Right atrium auricular region (tissue), 2 donors: ENCODE measurements at places on chromosomes 7 and 10. TPM values are rescaled to one million over a fixed set of nuclear protein-coding genes. Genes with fewer than 3 reads are reported as not detected.

DNA sequence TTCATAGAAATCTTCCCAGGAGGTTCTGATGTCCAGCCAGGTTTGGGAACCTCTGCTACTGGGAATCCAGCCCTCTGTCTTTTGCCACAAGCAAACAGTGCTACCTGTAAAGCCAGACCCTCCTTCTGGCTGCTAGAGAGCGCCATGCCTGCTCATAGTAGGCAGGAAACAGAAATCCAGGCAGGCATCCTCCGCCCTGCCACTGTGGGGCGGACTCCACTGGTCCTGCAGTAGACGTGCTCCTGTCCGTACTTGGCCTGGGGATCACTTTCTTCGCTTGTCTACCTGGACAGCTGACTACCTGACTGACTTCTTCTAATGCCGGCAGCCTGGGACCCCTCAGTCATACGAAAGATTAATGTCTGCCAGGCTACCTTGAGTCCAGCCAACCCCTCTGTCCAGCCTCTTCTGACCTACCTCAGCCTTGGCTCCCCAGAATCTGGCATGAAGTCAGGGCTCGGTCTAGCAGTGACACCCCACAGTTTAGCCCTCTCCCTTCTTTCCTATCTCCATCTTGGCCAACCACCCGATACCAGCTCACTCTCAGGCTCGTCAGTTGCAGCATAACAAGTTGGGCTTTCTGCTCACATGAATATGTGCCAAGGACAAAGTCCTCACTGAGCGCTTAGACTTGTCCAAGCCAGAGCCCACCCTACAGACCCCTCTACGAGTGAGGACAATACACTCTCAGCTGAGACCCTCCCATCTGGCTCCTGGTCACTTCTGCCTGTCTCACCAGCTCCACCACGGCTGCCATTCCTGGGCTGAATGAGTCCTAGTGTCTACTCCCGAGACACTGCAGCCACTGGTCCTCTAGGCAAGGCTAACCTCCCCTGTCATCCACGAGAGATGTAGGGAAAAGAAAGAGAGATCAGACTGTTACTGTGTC lies 43.9 kb upstream of the OPALIN start:
- no peak for DNase-seq
- H3K36me3 ChIP-seq: no peaks in the 10 kb centered on the region
- H3K4me3 ChIP-seq: no peak overlapping the region
- H3K27me3 ChIP-seq: no peaks in the 10 kb centered on the region
- H3K27ac ChIP-seq: no peak overlapping the region

DNA sequence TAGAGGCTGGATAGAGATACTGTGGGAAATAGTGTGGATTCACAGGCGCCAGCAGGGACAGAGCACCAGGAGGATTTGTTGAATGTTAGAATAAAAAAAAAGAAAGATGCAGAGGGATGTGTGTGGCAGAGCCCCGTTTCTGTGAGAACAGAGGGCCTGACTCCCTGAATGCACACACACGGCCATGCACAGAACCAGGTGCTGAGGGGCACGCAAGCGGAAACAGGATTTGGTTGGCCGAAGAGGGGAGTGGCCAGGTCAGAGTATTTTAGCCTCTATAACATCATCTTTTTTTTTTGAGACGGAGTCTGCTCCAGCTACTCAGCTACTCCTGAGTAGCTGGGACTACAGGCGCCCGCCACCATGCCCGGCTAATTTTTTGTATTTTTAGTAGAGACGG lies 21.9 kb downstream of the IQCE start:
- no peak overlapping the region for H3K4me3 ChIP-seq
- H3K27me3 ChIP-seq: no peaks in the 10 kb centered on the region
- no peak for DNase-seq
- peaks cover 20% of the 10 kb centered on the region for H3K36me3 ChIP-seq
- no peak overlapping the region for H3K27ac ChIP-seq

GRCh38 chr10:126235091-126235978 lies 152.9 kb downstream of the ADAM12 start:
- H3K27me3 ChIP-seq: no peaks in the 10 kb centered on the region
- no peaks in the 10 kb centered on the region for H3K36me3 ChIP-seq
- H3K4me3 ChIP-seq: no peak overlapping the region
- no peak overlapping the region for H3K27ac ChIP-seq

- H3K27ac ChIP-seq: no peak overlapping the region
- H3K27me3 ChIP-seq: no peaks in the 10 kb centered on the region
- no peaks in the 10 kb centered on the region for H3K36me3 ChIP-seq
These were observed 29.8 kb downstream of the NPY start for GRCh38 chr7:24313777-24314176.

DNA sequence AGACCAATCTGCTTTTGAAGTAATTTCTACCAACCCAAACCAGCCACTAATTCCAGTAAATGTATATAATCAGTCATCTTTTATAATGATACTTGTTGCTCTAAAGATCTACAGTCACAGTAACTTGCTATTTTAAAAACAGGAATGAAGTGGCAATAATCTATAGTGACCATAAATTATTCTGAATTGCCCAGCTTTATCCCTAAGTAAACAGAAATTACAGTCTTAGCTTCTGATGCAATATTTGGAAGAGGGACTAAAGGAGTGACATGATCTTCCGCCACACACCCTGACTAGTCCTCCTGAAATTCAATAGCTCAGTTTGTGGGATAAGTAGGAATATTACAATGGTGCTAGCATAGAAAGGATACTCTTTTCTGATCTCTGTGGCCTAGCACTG lies 96.1 kb downstream of the ATE1 start:
- H3K27me3 ChIP-seq: no peaks in the 10 kb centered on the region
- no peaks in the 10 kb centered on the region for H3K4me1 ChIP-seq
- no peak for DNase-seq
- H3K36me3 ChIP-seq: peaks cover 27% of the 10 kb centered on the region

- H3K27me3 ChIP-seq: no peaks in the 10 kb centered on the region
- H3K27ac ChIP-seq: peak overlapping the region; percentile 15
- peak; percentile 64 for DNase-seq
These were observed 76.8 kb downstream of the TPST1 start for GRCh38 chr7:66281678-66282590.

DNA sequence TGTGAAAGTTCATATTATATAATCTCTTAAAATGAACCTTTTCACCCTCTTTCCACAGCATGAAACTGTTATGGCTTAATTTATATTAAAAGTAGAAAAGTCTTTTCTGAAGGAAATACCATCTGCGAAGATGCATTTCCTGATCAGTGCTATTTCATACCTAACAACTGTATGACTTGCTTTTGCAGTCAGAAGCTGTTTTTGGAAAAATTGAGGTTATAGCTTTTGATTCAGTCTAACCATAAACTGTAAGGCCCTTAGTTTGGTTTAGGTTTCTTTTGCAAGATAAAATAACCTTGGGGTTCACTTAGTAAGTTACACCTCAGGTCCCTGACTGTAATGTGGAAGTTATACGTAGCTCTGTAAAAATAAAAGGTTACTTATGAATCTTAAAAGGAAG lies 22.7 kb upstream of the PARP12 start:
- no peak for DNase-seq
- no peak overlapping the region for H3K27ac ChIP-seq
- peaks cover 15% of the 10 kb centered on the region for H3K36me3 ChIP-seq

DNA sequence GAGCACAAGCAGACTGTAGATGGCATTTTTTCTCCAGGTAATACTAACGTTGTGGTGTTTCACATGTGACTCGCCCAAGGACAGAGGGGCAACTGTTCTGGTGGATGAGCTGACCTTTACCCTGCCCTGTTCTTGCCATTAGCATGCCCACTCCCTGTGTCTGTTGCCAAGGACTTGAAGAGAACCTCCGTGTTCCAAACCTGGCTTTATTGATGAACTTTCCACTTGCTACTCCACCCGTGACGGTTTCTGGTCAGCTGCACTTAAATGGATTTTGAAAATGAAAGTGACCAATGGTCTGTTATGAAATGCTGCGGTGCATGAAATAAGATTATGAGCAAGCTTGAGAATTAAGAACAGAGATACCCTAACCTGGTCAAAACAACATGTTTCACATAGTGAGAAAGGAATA lies 30.4 kb downstream of the LRRC4 start:
- no peak for DNase-seq
- no peaks in the 10 kb centered on the region for H3K36me3 ChIP-seq
- no peaks in the 10 kb centered on the region for H3K27me3 ChIP-seq
- H3K27ac ChIP-seq: no peak overlapping the region
- H3K4me3 ChIP-seq: no peak overlapping the region

GRCh38 chr10:59212301-59212798 lies 35.9 kb downstream of the PHYHIPL start:
- no peaks in the 10 kb centered on the region for H3K27me3 ChIP-seq
- DNase-seq: no peak
- no peaks in the 10 kb centered on the region for H3K36me3 ChIP-seq
- H3K4me1 ChIP-seq: no peaks in the 10 kb centered on the region

GRCh38 chr10:44177610-44178009 lies 207.3 kb downstream of the CXCL12 start:
- no peaks in the 10 kb centered on the region for H3K27me3 ChIP-seq
- H3K36me3 ChIP-seq: no peaks in the 10 kb centered on the region
- no peak overlapping the region for H3K4me3 ChIP-seq
- H3K4me1 ChIP-seq: peaks cover 15% of the 10 kb centered on the region

- peak overlapping the region; percentile 56 for H3K27ac ChIP-seq
- peak; percentile 83 for DNase-seq
- peak overlapping the region; percentile 56 for H3K4me3 ChIP-seq
- H3K27me3 ChIP-seq: no peaks in the 10 kb centered on the region
These were observed 837 bp upstream of the IGFBP3 start for GRCh38 chr7:45921699-45922519.

DNA sequence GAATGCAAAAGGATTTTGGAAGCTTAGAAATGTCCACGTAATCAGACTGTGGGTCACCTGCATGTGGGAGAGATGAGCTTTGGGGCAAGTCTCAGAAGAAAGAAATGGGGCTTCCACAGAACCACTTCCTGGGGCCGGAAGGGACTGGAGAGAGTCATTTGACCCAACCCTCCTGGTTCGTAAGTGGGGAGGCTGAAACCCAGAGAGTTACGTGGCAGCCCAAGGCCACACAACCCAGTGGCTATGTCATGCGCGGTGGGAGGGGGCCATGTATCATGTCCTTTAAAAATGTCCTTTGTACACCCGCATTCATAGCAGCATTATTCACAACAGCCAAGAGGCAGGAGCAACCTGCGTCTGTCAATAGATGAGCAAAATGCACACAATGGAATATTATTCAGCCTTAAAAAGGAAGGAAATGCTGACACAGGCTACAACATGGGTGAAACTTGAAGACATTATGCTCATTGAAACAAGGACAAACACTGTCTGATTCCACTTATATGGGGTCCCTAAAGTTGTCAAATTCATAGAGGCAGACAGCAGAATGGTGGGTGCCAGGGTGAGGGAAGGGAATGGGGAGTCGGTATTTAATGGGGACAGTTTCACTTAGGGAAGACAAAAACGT lies 15.1 kb downstream of the CAMK2B start:
- H3K27ac ChIP-seq: peak overlapping the region; percentile 97
- H3K4me3 ChIP-seq: peak overlapping the region; percentile 46
- no peaks in the 10 kb centered on the region for H3K4me1 ChIP-seq

GRCh38 chr7:50921114-50921813 lies 138.6 kb upstream of the GRB10 start:
- DNase-seq: no peak
- no peaks in the 10 kb centered on the region for H3K36me3 ChIP-seq
- no peaks in the 10 kb centered on the region for H3K4me1 ChIP-seq
- no peak overlapping the region for H3K27ac ChIP-seq
- no peaks in the 10 kb centered on the region for H3K27me3 ChIP-seq

GRCh38 chr10:126628746-126629145 lies 41.7 kb downstream of the C10orf90 start:
- DNase-seq: no peak
- no peak overlapping the region for H3K27ac ChIP-seq
- H3K27me3 ChIP-seq: no peaks in the 10 kb centered on the region

- no peaks in the 10 kb centered on the region for H3K36me3 ChIP-seq
- no peak overlapping the region for H3K27ac ChIP-seq
- no peaks in the 10 kb centered on the region for H3K27me3 ChIP-seq
- H3K4me3 ChIP-seq: no peak overlapping the region
- no peaks in the 10 kb centered on the region for H3K4me1 ChIP-seq
- peak; percentile 16 for DNase-seq
These were observed 152.2 kb downstream of the DNAJB6 start for GRCh38 chr7:157488966-157489365.

DNA sequence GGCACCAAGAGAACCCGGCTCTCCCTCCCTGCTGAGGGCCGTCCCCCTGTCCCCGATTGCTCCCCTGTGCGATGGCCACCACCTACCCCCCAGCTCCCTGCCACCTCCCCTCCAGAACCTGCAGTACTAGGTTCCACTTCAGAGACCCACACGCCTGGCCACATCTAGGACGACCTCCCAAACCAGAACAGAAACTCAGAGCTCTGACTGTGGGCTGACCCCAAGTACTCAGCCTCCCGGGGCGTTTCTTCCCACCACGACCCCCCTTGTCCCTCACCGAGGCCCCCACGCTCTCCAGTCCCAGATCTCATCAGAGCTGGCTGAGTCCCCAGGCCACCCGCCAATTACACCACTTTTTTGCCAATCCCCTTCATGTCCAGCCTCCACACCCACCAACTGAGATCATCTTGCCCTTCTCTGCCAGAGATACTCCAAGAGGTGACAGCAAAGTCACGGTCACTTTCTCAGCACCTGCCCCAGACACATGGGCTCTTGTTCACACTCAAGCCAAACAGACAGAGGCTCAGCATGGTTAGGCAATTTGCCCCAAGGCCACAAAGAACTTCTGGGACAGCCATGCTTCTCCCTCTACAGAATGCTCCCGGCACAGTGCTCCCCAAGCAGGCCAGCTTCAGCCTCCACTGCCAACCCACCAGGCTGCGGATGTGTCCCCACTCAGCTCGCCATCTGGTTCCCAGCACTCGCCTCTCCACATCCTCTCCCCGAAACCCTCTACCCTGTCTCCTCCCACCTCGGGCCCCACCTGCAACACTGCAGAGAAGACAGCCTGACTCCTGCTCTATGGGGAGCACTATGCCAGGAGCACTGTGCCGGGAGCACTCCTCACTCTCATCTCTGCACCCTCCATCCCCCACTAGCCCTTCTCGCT lies 4.7 kb downstream of the TMEM120A start:
- peak overlapping the region; percentile 95 for H3K27ac ChIP-seq
- no peak overlapping the region for H3K4me3 ChIP-seq
- DNase-seq: peak; percentile 77
- H3K4me1 ChIP-seq: no peaks in the 10 kb centered on the region
- no peaks in the 10 kb centered on the region for H3K27me3 ChIP-seq

- no peaks in the 10 kb centered on the region for H3K36me3 ChIP-seq
- peaks cover 9% of the 10 kb centered on the region for H3K4me1 ChIP-seq
- no peak overlapping the region for H3K27ac ChIP-seq
- DNase-seq: no peak
These were observed 84.6 kb upstream of the CAPZA2 start for GRCh38 chr7:116777651-116778281.

- no peak for DNase-seq
- H3K27me3 ChIP-seq: no peaks in the 10 kb centered on the region
- no peak overlapping the region for H3K27ac ChIP-seq
- no peaks in the 10 kb centered on the region for H3K36me3 ChIP-seq
- H3K4me3 ChIP-seq: no peak overlapping the region
These were observed 43.7 kb downstream of the CPXM2 start for GRCh38 chr10:123847686-123848432.

GRCh38 chr10:13270877-13271551 lies 28.9 kb downstream of the PHYH start:
- no peak for DNase-seq
- peak overlapping the region; percentile 29 for H3K27ac ChIP-seq
- H3K4me3 ChIP-seq: no peak overlapping the region
- H3K36me3 ChIP-seq: no peaks in the 10 kb centered on the region

AKR1C8 gene
- not detected for total RNA-seq

PTPRZ1 gene
- total RNA-seq: 2.6 TPM

TBC1D12 gene
- total RNA-seq: 5.2 TPM

TMEM213 gene
- not detected for total RNA-seq

PTPRE gene
- total RNA-seq: 23.5 TPM

OPALIN gene
- not detected for total RNA-seq

GPER1 gene
- total RNA-seq: 6.9 TPM
